ENCODE measurements at places on chromosomes 6 and 20. TPM values are rescaled to one million over a fixed set of nuclear protein-coding genes. Genes with fewer than 3 reads are reported as not detected.
A peak's percentile ranks its signal among the peaks of the same experiment; 100 is the strongest.

GRCh38 chr6:160950507-160950906, 41.1 kb upstream of the MAP3K4 start:
- peak; percentile 18 for DNase-seq

DNA sequence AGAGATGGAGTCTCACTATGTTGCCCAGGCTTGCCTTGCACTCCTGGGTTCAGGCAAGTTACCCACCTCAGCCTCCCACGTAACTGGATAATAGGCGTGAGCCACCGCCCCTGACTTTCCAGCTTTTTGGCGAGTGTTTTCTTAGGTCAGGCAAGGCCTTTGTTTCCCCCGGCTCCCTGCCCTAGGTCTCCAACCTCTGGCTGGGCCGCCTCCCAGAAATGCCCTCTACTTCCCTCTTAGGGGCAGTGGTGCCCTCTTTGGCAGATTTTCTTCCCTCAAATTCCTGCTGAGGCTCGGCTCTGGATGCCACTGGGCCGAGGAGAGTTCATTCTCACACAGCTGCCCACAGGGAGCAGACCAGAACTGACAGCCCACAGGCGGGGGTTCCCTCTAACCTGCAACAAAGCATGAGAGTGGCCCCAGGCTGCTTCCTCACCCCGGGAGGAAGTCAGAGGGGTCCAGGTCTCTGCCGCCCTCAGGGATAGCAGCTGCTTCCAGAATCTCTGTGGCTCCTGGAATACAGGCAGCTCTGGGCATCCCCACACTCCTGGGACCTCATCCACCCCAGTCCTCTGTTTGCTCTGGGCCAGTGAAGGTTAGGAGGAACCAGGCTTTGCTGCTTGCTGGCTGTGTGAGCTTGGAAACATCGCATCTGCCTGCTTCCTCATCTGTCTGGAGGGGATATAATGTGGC, 56.5 kb downstream of the TCP11 start:
- DNase-seq, result no peak

DNA sequence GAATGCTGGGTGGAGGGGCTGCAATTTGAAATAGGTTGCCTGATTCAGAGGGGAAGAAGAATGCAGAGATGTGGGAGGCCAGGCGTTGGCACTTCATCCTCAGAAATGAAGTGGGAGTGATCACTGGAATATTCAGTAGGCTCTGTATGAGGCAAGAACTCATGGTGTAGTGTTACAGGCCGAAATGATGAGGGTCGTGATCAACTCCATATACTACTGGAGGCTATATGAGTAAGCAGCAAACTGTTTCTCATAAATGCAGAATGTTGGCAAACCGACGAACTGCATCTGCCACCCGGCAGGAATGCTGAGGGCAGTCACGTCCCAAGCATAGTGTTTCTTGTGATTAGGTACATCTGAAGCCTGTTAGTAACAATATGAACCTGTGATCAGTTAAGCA, 12.7 kb downstream of the KCNS1 start:
- no peak for DNase-seq

DNA sequence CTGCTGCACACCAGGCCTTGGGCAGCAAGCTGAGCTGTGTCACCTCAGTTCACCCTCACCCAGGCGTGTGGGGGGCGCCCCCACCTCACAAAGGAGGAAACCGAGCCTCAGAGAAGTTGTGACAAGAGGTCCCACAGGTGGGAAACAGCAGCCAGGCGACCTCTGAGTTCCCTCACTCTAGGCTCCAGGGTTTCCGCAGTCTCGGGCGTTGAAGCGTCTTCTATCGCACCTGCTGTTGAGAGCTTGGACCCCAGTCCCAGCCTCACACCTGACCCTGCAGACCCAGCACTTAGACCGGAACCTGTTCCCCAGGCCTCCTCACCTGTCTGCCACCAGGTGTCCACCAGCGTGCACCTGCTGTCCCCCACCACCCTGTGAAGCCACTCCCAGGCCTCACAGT, 22.3 kb upstream of the APMAP start:
- DNase-seq, result no peak

GRCh38 chr6:146767632-146768031, 168.9 kb downstream of the ADGB start:
- DNase-seq, result no peak

- DNase-seq, result no peak
These were observed 9.4 kb upstream of the CD93 start for GRCh38 chr20:23095499-23095898.

DNA sequence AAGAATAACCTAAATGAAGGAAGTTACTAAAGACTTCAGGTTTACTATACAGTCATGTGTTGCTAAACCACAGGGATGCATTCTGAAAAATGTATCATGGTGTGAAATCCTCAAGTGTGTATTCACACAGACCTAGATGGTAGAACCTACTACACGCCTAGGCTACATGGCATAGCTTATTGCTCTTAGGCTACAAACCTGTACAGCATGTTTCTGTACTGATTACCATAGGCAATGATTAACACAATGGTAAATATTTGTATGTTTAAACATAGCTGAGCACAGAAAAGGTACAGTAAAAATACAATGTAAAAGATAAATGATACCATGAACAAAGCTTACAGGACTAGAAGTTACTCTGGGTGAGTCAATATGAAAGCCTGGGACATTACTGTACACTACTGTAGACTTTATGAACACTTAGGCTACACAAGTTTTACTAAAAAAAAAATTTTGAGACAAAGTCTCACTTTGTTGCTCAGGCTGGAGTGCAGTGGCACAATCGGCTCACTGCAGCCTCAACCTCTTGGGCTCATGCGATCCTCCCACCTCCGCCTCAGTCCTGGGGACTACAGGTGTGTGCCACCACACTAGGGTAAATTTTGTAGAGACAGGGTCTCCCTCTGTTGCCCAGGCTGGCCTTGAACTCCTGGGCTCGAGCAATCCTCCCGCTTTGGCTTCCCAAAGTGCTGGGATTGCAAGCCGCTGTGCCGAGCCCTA, 36.0 kb downstream of the ADNP start:
- DNase-seq, result no peak

- no peak for DNase-seq
These were observed 92.9 kb downstream of the SHLD1 start for GRCh38 chr20:5843054-5843592.

DNA sequence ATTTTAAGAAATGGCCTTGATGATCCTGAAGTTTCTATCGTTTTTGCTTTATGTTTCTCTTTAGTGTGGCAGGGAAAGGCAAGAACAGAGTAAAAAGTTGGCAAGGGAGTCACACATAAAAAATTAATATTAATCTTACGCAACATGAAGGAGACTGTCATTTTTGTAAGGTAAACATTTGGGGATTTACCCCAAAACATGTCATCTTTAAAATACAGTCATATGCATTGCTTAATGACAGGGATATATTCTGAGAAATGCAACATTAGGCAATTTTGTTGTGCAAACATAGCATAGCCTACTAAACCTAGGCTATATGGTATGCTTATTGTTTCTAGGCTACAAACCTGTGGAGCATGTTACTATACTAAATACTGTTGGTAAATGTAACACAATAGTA, 5.4 kb downstream of the RBL1 start:
- no peak for DNase-seq

- DNase-seq, result peak; percentile 86
These were observed 85.4 kb upstream of the RALY start for GRCh38 chr20:33908336-33908735.

DNA sequence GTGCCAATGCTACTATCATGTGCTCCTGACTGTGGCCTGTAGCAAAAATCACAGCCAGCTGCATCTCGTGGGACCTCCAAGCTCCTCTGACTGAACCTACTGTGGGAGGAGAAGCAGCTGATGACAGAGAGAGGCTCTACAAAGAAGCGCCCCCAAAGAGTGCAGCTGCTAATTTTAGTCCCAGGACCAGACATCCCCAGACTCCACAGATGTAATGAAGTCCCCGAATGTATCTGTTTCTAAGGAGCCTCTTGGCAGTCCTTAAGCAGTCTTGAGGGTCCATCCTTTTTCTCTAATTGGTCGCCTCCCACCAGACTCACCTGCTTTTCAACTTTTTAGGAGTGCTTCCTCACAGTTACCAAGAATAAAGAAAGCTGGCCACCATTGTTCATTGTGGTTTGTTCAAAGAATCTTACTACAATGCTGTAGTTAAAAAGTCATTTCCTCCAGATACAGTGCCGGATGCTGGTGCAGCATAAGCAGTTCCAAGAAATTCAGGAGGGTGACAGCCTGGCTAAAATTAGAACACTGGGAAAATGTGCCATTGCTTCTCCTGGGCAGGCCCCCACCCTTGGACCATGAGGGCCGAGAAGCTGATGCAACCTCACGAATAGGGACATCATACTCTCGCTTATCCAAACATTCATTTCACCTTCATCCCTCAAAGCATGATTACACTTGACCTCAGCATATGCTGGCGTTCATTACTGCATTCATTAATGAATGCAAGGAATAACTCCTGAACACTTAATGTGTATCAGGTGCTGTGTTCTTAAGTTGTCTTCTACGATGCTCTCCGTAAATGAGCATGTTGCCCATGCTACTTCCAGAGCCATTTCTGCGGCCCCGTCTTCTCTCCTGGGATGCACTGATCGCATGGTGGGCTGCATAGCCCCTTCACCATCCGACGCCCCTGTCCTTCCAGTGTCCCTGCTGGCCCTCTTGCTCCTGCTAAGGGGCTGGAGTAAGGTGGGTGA, 66.4 kb downstream of the LY86 start:
- DNase-seq, result no peak

DNA sequence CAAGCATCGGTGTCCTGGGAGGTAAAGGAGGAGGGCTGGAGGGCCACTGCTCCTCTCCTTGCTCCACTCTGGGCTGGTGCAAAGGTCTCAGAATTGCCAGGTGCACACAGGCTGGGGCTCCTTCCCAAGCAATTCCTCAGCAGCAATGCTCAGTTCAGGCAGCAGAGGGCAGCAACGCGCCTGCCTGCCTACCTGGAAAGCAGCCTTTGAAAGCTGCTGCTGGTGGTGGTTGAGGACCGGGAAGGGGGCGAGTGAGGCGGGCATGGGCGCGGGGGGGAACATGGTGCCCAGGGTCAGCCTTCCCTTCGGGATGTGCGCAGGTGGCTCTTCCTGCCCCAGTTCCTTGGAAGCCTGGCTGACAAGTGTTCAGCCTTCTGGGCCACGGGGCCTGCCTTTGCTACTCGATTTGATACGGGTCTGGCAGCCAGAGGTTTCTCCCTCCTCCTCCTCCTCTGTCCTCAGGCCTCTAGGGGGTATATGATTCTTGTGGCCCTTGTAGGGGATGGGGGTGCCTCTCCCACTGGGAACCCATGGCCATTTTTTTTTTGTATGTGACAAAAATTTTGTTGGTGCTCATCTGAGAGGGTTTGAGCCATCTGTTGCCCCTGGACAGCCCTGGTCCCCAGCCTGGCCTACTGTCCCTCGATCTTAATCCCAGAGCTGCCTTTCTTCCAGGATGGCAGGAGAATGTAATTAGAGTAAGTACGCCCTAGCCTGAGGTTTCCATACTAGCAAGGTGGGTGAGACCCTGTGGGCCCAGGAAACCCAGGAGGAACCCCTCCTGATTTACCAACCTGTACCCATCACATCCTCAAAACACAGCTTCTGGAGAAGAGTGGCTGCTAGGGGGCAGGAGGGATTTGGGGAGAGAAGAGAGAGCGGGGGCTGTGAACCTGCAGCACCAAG, 20.1 kb downstream of the MRPS18A start:
- peak; percentile 68 for DNase-seq

DNA sequence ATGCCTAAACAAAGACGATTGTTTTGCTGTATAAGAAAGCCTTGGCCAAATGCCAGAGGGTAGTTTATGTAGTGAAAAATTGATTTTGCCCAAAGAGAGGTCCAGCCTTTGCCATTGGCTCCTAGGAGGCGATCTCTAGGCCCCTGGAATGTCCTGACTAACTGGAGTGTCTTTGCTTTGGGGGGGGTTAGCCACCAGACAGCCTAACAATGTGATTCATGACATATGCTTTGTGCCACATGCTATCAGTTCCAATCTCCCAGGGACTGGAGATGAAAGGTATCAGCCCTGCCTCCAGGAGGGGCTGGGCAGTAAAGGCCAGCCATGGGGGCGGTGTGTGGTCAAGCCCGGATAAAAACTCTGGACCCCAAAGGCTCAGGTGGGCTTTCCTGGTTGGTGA, 32.7 kb upstream of the TUBB2A start:
- DNase-seq, result no peak

DNA sequence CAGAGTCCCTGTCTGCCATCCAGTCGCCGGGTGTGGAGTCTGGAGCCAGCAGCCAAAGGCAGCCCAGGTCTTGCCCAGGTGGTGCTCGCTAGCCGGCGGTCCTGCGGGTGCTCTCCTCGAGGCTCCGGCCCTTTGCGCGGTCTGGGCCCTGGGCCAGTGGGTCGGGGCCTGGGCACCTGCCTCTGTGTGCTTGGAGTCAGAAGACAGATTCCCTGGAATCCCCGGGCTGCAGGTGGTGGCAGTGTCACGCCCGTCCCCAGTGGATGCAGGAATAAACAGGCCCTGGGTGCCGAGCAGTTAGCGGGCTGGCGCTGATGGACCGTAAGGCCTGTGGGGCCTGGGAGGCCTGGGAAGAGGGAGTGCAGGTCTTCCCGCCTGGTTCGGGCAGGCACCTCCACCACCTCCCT, 5.3 kb downstream of the SS18L1 start:
- DNase-seq, result no peak

DNA sequence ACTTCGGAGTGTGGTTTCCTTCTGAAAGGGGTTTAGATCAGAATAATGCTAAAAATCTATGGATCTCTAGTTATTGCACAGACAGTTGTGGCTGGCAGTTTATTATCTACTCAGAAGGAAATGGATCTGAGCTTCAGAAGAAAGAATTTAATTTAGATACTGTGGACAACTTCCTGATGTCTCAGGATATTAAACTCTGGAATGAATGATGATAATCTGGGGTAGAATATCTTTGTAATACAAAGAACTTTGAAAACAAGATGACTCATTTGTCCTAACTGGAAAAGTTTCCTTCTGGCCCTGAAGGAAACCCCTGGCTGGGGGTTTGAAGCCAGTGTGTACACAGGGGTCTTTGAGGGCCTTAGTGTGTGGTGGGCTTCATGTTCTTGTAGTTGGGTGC, 78.0 kb downstream of the EDN3 start:
- DNase-seq, result no peak

DNA sequence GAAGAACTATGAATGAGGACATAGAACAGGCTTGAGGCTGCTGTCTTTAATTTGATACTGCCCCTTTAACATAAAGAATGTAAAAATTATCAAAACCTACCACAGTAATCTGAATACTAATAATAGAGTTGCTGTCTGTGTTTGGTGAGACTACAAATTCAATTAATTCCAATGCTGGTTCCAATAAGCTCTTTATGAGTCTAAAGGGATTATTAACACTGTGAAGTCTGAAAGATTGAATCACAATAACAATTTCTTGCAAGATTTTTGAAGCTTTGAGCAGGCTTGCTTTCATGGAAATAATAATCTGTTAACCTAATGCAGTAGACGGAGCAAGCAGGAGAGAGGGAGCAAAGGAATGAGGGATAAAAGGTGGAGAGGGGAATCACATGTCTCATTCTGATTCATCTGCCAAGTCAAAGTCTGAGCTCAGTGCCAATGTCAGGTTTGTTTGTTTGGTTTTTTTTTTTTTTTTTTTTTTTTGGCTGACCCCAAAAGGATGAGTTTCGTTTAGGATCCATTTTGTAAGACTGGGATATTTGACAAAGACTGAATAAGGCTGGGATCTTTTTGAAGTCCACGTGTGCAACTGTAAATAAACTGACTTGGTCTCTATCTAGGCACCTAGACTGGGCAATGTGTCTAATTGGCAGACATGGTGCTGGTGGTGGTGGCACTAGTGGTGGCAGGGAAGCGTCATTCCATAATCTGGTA, 211.6 kb downstream of the RNF144B start:
- DNase-seq, result no peak

Gene HSPA12B
- total RNA-seq, result not detected

Gene CFB
- 4.0 TPM for total RNA-seq

Gene TSHZ2
- total RNA-seq, result 0.36 TPM

Gene DBNDD2
- total RNA-seq, result 1.7 TPM

Gene TMEM14C
- total RNA-seq, result 312 TPM

Measured in A172 (cell line).